Stimulated activated CD4-positive, alpha-beta T cell treated with anti-CD3 and anti-CD28 coated beads, Interleukin-1b, Interleukin-23, amount 100 ng/mL, for 4 hours (primary cell): ENCODE measurements at places on chromosomes 7 and 10.

DNA sequence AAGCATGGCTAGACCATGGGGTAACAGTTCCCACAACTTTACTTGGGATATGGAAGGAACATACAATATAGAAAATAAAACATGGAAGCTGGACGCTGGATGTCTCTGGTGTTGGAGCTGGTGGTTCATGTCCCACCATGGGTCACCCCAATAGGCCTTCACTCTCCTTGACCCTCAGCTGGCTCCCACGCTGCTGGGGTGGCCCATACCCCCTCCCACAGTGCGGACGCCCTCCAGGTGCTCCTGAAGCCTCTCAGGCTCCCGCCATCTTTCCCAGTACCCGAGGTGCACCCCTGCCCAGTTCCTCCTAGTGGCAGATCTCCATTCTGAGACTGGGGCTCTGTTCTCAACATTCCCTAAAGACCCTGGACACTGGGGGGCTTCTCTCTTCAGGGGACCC is 5.8 kb upstream of the CPA1 start:
- no peak for DNase-seq

- no peak for DNase-seq
Measured at GRCh38 chr7:50281680-50282445, 22.7 kb upstream of the IKZF1 start.

DNA sequence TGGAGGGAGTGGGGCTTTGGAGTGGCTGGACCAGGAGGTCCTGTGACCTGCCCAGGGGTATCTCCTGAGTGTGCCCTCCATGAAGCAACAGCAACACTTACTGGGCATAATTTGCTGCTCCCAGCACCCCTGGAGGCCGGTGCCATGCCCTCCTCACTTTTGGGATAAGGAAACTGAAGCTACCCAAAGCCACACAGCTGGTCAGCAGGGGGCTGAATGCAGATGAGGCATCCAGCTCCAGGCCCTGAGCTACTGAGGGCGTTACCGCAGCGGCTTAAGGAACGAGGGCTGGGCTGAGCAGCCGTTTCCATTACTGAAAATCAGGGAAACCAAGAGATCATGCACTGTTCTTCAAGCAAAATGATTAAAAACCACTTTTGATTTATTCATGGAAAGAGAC is 408.9 kb downstream of the GLRX3 start:
- DNase-seq, result no peak

DNA sequence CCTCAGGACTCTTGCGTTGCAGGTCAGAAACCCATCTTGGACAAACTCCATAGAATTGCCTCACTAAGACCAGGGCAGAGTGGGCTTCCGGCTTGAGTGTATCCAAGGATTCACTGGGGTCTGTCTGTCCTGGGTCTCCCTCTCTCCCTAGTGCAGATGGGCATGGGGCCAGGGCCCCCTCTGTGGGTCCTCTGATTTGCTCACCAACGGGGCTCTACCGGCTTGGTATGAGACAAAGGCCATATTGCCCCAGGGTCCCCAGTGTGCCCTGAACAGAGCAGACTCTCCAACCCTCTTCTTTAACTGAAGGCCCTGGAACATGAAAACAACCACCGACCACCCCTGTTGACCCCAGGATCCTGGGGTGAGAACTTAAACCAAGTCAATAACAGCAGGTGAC is 68.2 kb upstream of the CHST15 start:
- DNase-seq, result no peak

DNA sequence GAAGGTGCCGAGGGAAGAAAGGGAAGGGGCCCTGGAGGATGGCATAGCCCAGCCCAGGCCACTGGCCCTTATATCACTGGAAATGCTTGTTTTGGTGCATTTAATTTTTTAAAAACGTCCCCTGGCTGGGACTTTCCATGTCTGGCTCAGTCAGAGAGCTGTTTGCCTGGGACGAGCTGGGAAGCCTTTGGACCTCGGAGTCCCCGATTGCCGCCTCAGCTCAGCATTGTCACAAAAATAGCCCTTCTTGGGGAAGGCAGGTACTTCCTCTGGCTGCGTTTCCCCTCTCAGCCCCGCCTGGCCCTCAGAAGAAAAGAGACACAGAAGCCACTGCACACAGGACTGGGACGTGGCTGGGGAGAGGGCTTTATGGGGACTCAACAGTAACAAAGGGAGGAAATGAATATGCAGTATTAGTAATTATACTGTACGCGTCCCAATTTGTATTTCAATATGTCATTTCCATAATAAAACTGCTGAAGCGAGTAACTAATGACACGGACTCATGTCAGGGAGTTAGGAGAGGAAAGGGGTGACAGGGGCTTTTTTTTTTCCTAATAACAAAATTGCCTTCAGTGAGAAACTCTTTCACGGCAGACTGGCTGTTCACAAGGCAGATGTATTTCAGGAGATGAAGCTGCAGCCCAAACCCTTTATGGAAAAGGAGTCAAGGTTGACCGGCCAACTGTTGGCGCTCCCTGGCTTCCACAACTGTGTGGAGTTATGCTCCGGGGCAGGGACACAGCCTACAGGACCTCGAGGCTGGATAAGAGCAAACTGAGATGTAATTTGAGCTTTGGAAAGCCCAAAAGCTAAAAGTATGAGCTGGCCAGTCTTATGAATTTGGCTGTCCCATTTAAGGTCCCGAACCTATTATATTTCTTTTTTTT is 31.0 kb upstream of the MXI1 start:
- DNase-seq, result no peak

- DNase-seq, result no peak
Measured at GRCh38 chr10:30894221-30894620, 137.4 kb downstream of the ZNF438 start.

GRCh38 chr7:16739863-16740622 is 13.5 kb upstream of the TSPAN13 start:
- no peak for DNase-seq

DNA sequence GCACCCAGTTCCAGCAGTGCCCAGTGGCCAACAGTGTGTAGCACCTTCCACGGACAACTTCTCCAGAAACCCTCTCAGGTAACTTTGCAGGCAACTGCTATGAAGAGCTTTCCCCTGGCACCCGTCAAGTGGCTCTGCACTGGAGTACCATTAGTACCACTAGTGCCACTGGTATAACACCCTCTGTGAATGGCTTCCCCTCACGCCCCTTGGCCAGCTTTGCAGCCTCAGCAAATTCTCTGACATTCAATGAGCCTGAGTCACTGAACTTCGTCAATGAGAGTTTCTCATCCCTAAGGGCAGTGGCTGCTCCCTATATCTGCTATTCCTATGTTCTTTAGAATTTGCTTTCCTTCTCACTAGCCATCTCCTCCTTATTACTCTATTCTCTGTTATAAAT is 7.6 kb upstream of the HERPUD2 start:
- DNase-seq, result no peak

- no peak for DNase-seq
Measured at GRCh38 chr7:73718438-73718881, 1.0 kb downstream of the STX1A start.

DNA sequence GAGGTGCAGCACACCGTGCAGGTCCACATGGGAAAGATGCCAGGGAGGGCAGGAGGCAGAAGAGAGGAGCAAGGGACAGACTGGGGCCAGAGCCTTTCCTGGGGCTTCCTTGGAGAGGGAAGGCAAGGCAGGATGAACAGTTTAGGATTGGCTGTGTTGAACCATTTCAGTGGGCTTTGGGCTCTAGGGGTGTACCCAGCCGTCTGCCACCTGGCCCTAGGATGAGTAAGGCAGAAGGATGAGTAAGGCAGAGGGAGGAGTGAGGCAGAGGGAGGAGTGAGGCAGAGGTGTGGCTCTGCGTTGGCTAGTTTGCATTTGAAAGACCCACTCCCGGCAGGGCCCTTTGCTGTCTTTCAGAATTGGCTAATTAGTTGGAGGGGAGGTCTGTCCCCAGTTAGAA is 31.5 kb upstream of the PRF1 start:
- no peak for DNase-seq

GRCh38 chr10:46002916-46003693 is 27.3 kb downstream of the NCOA4 start:
- DNase-seq, result no peak

DNA sequence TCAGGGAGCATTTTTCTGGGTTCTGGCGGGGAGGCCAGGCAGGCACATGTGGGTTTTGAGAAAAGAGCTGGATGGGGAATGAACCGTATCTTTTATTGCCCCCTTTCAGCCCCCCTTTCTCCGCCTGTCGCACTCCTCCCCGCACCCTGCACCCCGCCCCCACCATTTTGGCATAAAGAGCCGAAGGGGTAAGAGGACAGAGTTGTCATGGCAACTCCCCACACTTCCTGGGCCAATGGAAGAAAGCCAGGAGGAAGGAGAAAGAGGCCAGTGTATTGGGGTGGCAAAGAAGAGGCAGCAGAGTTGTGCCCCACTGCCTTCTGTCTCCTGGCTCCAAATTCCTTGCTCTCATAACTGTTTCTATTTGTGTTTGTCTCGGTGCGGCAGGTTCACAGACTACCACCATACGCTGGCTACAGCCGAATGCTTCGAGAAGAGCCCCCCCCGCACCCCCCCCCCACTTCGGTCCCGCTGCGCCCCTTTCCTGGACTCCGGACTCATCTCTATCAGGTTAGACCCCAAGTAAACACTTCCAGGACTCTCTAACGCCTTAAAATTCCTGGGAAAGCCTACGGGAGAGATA is 3.4 kb downstream of the KCNIP2 start:
- DNase-seq, result no peak

- DNase-seq, result no peak
Measured at GRCh38 chr7:113810080-113810744, 108.6 kb downstream of the PPP1R3A start.

DNA sequence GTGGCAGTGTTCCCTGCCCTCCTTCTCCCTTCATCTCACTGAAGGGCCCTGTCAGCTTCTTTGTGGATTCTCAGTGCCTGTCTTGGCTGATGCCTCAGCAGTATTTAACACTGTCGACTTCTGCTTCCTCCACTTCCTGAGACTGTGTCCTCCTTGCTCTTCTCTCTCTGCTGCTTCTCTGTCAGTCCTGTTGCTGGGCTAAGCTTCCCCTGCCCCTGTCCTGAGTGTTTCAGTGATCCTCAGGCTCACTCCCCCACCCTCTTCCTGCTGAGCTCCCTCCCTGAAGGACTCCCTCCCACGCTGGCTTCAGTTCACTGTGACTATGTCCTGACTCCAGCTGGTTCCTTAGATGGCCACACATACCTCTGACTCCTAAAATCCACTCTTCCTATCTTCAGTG is 64.9 kb downstream of the CREM start:
- no peak for DNase-seq

DNA sequence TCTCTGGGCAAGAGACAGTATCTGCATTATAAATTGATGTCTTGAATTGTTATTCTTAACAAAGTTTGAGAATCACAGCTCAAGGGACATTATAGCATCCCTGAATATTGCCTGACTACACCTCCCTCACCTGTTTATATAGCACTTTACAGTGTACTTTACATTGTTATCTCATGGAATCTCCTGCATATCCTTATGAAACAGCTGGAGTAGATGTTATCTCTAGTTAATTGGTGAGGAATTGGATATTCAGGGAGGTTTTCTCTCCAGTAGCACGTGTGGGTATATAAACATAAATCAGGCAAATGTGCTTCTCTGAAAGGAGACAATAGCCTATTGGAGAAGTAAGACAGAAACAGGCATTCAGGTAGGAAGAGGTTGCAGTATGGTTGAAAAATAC is 117.2 kb downstream of the SRI start:
- DNase-seq, result no peak

- DNase-seq, result no peak
Measured at GRCh38 chr7:27098578-27099451, 3.0 kb upstream of the HOXA1 start.

- DNase-seq, result no peak
Measured at GRCh38 chr10:130766071-130766470, 545.5 kb downstream of the TCERG1L start.

DNA sequence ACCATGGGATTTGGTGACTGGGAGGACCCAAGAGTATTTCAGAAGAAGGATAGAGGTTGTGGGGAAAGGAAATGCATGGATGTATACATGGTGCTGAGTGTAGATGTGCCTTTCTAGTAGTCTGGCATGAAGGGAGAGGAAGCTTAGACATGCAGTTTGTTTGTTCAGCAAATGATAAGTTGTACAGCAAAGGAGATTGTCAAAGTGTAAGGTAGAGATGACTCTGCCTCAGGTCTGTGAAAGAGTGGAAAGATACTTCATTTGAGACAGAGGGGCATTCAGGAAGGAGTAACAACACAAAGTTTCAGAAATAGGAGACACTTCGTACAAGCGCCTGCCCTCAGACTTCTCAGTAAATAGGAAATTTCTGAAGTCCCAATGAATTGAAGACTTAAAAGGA is 152.3 kb downstream of the CELF2 start:
- DNase-seq, result no peak
